NCI-H2029 (cell line): ENCODE measurements at places on chromosomes 12 and 14.
A peak's percentile ranks its signal among the peaks of the same experiment; 100 is the strongest.

GRCh38 chr14:92647797-92648279 lies 100.6 kb downstream of the LGMN start:
- no peak for DNase-seq

- DNase-seq = peak; percentile 61
Observed at GRCh38 chr14:22653012-22653621, 9.0 kb upstream of the OR6J1 start.

DNA sequence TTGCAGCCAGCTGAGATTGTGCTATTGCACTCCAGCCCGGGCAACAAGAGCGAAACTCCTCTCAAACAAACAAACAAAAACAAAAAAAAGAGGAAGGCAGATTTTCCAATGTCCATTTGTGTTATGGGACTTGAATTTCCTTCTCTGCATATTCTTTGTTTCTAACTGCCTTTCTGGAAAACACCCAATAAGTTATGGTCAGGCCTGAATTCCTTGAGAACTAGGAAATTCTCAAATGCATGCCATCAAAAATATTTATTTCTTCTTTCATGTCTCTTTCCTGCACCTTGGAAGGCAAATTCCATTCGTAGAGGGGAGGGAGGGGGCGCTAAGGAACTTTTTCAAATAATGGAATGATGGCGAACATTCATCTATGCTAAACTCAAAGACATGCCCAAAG lies 117.6 kb upstream of the TMCC3 start:
- DNase-seq = no peak

DNA sequence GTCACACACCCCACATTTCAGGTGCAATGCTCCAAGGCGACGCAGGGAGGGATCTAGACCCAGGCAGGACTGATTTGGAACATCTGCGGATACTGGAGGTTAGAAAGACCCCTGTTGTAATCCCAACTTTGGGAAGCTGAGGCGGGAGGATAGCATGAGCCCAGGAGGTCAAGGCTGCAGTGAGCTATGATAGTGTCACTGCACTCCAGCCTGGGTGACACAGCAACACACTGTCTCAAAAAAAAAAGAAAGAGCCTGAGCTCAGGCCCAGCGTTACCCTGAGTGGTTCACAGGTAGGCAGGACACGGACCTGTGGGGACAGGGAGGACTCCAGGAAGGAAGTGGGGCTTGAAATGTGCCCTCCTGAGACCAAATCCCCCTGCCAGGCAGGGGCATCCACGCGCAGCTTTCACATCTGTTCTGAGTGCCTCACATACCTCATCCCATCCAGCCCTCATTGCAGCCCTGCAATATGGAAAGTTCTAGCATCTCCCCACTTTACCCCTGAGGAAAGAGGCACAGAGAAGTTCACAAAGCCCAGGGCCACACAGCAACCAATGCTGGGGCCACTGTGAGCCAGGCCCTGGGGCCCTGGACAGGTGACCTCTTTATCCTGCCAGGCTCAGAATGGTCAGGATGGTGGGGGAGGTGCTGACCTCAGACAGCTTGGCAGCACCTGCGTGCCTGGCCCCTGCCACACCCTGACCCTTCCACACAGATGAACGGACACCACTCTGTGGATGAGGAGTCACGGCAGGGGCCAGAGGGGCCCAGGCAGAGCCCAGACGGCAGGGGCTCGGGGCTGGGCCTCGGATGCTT lies 34.1 kb downstream of the CCDC85C start:
- no peak for DNase-seq

DNA sequence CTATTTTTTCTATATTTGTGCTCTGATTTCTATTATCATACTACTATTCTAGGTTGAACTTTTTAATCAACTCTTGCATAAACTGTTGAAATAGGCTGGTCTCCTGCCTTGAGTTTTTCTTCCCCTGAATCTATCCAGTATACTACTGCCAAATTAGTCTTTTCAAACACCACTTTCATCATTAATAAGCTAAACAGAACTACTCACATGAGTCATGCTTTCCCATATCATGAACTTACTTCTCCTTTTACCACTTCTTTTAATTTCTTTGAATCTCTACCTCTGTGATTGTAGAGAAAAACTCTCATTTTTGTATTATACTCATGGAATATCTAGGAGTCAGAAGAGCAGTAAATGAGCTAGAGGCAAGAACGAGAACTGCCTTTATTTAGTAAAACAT lies 340.3 kb upstream of the PDE3A start:
- DNase-seq = no peak

DNA sequence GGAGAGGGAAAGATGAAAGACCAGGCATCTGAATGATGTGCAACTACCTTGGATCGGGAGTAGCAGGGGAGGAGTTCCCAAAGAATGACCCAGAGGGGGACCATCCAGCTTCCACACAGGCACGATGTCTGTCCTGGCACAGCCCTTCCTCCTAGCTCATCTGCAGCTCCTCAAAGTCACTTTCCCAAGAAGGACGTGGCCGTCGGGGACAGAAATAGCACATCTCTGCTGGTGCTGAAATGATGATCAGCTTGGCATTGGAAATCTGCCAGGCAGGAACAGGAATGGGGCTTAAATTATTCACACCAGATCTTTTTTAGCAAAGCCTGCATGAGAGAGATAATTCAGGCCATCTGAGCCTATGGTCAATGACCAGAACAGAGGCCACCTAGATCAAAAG lies 41.7 kb downstream of the TSPAN11 start:
- no peak for DNase-seq

DNA sequence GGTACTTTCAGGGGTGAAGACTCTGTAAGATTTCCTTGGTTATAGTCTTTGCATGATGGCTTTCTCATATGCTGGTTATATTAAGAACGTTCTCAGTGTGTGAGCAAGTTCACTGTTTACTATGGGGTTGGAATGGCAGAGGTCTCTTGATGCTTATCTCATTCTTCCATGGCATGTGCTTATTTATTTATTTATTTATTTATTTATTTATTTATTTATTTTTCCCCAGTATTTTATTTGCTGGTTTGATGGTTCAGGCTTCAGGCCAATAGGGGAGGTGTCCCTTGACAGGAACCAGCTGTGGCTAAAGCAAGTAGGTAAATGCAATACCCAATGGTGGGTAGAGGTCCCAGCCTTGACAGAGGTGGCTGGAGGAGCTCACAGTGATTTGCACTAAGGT lies 161.3 kb upstream of the GARIN6 start:
- DNase-seq = no peak

DNA sequence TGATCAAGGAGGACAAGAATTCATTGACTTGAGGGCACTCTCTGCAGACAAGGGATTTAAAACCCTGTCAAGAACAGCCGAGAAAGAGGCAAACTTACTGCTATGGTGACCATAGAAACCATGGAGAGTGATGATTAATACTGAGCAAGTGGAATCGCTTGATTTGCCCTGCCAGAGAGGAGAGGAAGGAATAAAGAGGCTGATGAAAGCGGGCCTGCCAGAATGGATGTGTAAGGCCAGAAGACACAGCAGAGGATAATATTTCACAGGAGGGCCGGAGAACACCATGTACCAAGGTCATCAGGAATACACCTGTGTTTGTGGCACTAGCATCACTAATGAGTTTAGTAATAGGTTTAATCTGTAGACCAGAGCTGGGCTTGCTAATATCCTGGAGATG lies 221.8 kb upstream of the DCN start:
- no peak for DNase-seq

- DNase-seq = no peak
Observed at GRCh38 chr12:58441483-58441882, 478.8 kb downstream of the LRIG3 start.

GRCh38 chr12:57441846-57442427 lies 7.4 kb downstream of the INHBC start:
- no peak for DNase-seq

GRCh38 chr12:124663206-124663605 lies 95.8 kb upstream of the NCOR2 start:
- DNase-seq = no peak

- DNase-seq = no peak
Observed at GRCh38 chr12:54588110-54588889, at the start of gene PPP1R1A. TSS of gene PPP1R1A (minus strand) at chr12:54588659. CDS start at chr12:54588488, 171 bp downstream.

DNA sequence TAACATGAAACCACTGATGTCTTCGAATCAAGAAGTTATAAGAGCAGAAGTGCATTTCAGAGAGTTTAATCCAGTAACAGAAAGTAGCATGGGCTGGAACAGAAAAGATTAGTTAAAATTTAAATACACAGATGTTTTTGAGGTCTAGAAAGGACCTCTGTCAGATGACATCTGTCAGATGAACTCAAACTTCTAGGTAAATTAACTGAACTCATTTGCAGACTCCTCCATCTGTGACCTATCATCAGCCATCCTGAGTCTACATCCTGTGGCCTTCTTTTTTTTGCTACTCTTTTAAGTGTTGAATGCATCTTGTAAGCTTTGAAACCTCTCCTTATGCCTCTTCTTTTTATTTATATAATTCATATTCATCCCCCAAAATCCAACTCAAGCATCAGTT lies 53.3 kb downstream of the C2CD5 start:
- DNase-seq = no peak

GRCh38 chr14:61812347-61813095 lies 50.3 kb downstream of the SNAPC1 start:
- DNase-seq = peak; percentile 51

GRCh38 chr14:38120109-38120508 lies 87.6 kb upstream of the SSTR1 start:
- no peak for DNase-seq

- DNase-seq = no peak
Observed at GRCh38 chr12:123471374-123472068, 13.6 kb downstream of the SNRNP35 start.

- peak; percentile 6 for DNase-seq
Observed at GRCh38 chr12:15880721-15881120, 1.5 kb upstream of the STRAP start.

GRCh38 chr14:22666203-22666893 lies 22.2 kb upstream of the OR6J1 start:
- no peak for DNase-seq

DNA sequence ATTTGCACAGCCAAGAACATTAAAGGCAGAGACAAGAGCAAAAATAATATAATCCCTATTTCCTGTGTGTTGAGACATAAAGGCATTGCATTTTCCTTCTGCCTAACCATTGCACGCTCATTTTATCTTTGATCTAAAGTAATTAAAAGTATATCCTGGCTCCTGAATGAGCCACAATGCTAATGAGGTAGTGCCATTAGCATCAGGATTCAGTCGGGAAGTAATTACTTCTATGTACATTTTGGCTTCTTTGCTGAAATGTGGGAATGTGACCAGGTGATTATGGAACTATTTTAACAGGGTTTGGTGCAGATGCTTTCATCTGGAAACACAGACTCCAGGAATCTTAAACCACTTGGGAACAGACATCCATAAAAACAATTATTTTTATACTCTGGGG lies 77.4 kb downstream of the TMTC1 start:
- no peak for DNase-seq

- no peak for DNase-seq
Observed at GRCh38 chr14:24395609-24396582, 2.9 kb upstream of the NYNRIN start.

GRCh38 chr12:42794806-42795205 lies 205.3 kb upstream of the PRICKLE1 start:
- DNase-seq = no peak

- no peak for DNase-seq
Observed at GRCh38 chr12:87967871-87968270, 61.3 kb downstream of the C12orf50 start.

DNA sequence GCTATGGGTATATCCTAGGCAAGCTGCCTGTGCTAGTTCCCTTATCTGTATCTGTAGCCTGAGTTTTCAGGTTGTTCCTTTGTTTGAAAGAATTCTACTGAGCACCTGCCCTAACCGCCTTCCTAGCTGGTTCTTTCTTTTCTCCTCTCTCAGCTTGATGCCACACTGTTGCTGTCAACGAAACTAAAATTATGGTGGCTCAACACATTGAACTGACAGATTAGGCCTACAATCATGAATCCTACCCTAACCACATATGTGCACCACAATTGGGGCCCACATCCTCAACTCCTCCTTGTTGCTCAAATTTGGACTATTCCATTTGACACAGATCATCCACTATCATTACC lies 36.2 kb upstream of the RESF1 start:
- no peak for DNase-seq

- DNase-seq = no peak
Observed at GRCh38 chr14:103908580-103908979, 19.7 kb upstream of the TDRD9 start.

GRCh38 chr12:106584104-106585064 lies 1.6 kb downstream of the RFX4 start:
- no peak for DNase-seq

DNA sequence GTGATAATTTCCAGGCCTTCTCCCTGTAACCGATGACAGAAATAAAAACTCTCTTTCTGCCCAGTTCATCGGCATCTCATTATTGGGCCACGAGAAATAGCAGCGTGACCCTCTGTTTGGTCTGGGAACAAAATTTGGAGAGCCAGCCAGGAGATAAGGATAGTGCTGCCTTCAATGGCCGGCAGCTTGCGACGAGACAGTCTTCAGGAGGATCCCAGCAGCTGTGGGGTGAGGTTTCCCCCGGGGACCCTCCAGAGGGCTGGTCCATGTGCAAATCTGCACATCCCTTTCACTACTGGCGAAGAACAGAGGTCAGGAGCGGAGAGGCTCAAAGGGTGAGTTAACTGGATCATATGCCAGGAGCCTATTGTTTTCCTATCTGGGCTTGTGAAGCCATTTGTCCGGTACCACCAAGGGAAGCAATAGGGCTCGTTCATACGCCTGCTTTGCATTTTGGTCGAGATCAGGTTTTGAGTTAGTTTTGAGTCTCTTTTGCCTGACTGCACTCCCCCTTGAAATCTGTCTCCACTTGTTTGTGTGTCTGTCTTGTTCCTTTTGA lies 4.8 kb downstream of the SLC39A2 start:
- no peak for DNase-seq

DNA sequence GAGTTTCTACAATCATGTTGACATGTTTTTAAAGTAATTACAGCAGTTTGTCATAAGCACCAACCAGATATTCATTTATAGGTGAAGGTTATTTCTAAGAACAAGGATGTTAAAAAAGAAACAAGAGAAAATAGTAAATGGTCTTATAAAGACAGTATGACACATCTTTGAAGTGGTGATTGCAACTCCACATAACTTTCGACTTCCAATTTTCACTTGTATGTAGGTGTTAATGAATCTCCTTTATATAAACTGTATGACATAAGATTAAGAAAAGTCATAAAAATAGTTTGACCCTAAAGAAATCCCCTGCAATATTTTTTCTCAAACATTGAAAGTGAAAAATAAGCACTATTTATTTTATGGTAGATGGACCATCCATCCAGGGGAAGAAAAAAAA lies 144.8 kb upstream of the PTPRQ start:
- no peak for DNase-seq

- no peak for DNase-seq
Observed at GRCh38 chr12:44334347-44334746, 498.5 kb downstream of the TMEM117 start.

DNA sequence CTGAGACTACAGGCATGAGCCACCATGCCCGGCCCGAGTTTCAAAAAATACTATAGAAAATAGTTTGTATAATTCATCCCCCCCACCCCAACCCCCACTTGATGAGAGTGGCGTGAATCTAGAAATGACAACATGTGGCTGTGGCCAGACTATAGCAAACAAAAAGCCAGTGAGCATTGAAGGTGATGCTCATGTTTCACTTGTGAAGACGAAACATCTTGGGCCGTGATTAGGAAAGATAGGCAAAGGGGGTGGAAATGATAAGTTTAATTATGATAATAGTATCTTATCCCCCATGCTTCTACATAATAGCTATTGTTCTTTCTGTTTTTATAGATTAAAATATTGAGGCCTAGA lies 8.5 kb downstream of the BORCS5 start:
- DNase-seq = no peak
